Suppressor macrophage (primary cell): ENCODE measurements at places on chromosomes 7 and 10.
A peak's percentile ranks its signal among the peaks of the same experiment; 100 is the strongest.

- peak; percentile 50 for DNase-seq
These were observed 30.0 kb upstream of the INHBA start for GRCh38 chr7:41732843-41733306.

DNA sequence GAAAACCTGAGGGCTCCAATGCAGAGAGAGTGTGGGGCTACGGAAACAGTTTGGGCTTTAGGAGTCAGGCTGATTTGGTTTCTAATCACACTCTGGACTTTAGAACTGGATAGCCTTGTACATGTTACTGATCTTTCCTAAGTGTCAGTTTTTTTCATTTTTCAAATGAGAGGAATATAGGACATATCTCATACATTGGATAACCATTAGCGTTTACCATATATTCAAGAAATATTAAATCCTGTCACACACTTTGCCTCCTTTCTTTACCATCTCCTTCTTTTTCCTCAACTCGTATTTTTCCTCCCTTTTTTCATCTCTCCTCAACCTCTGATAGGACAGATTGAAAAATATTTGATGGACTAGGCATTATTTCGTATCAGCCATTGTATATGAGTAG lies 885.7 kb downstream of the LRMDA start:
- no peak for DNase-seq

GRCh38 chr7:2558629-2559282 lies at the start of gene IQCE:
Gene IQCE (plus strand): TSS chr7:2558979. CDS start chr7:2559182, 203 bp downstream.
- DNase-seq, result peak; percentile 96

DNA sequence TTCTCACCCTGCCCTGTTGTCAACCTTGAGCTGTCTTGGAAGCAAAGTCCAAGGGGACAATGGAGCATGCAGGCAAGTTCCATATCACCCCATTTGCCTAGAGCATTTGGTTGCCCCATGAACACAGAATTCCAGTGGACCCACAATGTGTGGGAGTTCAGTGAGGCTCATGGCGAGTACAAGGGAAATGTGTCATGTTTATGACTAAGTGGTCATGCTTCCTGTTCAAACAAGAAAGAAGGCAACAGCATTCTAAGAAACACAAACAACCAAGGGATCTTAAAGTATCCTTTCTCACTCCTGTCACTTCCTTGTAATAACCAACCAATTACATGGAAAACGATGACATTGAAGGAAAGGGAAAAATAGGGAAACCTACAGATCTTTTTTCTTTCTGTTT lies 513.0 kb downstream of the INHBA start:
- peak; percentile 67 for DNase-seq

DNA sequence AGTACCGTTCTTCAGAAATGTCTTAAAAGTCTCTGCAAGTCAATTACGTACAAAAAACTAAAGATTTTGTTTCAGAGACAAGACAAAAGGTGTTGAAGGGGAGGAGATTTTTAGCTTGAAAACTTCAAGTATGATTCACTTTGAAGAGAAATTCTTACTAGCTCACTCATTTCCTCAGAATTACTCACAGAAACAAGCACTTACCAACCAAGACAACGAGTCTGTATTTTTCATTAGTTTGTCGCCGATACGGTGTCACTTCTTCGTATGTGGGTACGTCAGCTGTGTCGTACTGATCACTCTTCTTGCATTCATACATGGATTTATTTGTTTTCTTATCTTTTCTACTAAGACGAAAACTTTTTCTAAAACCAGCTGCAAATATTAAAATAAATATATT lies 90.6 kb upstream of the ODAD2 start:
- no peak for DNase-seq

- DNase-seq, result peak; percentile 41
These were observed 32.4 kb downstream of the BLNK start for GRCh38 chr10:96238646-96239623.

DNA sequence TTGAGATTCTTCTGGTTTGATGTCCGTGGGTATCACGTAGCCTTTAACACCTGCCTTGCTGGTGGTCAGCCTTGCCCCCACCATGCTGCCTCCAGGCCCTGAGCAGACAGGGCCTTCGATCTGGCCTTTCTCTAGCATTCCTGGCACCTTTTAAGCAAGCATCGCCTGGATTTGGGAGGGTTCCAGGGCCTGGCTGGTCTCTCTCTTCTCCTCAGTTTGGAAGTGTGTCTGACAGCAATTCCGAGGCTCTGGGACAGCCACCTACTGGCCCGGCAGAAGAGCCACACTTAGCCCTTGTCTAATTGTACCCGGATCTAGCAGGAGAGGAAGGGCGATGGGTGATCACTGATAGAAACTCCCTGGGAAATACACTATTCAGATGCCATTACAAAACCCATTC lies 441.3 kb upstream of the MKI67 start:
- DNase-seq, result no peak

- no peak for DNase-seq
These were observed 158.5 kb upstream of the YAE1 start for GRCh38 chr7:39407723-39408122.

GRCh38 chr10:112797855-112798254 lies 152.2 kb upstream of the TCF7L2 start:
- no peak for DNase-seq

DNA sequence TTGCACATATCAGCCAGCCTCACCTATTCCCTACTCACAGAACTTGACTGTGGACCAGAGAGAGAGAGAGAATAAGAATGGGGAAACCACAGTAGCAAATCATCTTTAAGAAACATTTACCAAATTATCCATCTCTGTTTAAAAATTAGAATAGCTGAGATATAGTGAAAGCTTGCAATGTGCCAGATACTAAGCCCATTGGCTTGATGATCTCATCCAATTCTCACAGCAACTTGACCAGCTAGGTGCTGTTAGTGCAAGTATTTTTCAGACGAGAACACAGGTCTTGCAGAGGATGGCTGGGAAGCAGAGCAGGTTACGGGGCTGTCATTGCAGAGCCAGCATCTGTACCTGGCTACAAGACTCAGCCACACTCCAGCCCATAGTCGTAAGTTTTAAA lies 50.9 kb downstream of the KLF6 start:
- no peak for DNase-seq

DNA sequence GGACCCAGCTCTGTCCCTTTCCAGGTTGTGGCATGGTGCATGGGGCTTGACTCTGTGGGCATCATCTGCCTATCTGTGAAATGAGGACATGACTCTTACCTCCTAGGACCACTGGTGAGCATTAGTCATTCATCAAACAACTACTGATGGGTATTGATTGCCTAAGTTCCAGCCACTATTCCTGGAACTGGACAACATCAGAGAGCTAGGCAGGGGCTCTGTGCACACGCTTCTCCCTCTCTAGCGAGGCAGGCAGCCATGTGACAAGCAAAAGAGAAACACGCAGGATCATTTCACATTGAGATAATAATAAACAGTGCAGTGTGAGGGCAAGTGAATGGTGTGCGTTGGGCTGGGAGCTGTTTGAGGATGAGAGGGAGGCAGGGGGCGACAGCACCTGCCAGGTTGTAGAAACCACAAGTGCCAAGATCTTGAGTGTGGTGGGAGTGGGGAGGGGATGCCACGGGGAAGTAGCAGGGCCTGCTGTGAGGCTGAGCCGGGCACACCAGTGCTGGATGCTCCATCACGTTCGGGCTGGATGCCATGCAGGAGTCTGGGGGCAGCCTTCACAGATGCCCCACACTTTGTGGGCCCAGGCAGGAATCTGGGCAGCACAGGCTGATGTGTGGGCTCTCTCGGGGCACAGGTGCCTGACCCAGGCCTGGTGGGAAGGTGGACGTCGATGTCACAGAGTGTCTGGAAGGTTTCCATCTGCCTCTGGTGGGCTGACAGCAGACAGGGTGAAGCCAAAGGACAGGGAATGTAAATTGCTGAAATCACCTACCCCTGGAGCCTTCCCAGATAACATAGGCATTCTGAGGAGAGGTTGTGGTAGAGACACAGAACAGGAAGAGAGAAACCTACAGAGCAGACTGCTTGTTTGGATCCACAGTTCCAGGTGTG lies 405.5 kb downstream of the RPS24 start:
- no peak for DNase-seq

DNA sequence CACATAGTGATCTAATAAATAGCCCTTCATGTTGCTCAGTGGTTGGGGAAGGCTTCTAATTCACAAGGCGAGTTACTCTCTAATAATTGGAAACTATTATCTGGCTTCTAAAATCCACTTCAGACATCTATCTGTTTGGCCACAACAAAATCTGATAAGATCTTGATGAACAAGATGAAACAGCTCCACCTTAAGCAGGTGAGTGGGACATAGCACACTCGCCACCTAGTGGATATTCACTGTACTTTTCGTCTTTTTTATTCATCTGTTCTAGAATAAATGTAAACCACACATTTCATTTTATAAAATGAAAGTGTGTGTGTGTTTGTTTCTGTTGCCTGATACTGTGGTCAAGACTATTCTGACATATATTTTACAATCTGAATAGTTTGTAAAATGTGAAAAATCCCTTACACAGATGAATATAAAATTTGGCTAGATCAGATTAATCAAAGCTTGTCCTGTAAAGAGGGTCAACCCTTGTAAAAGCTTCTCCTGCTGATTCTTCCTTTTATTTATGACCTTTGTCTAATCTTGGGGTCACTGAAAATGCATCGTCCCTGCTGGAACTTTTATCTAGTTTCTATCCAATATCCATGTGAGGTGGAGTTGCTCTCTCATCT lies 26.5 kb upstream of the CNTNAP2 start:
- DNase-seq, result no peak

DNA sequence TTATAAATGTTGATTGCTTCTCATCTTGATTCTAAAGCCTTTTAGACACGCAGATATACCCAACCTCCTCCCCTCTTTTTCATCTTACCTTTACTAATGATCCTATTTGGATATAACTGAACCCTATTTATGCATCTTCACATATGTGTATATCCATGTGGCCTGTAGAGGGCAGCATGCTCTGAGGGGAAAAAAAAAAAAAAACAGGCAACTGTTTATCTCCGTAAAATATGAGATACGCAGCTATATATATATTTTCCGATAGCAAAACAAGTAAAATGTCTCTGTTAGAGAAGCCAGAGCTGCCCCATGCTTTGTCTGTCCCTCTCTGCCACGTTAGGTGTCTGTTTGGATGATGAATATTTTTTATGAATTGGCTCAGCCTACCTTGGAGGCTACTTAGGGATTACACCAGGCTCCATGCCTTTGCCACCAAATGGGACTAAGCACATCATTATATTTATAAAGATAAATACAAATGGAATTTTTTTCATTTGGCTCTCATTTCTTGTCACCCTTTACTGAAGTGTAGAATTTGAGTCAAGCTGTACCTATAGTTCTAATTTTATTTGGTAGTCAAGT lies 174.8 kb upstream of the FZD1 start:
- peak; percentile 28 for DNase-seq
